ENCODE measurements at places on chromosomes 16 and 17.

- DNase-seq: no peak
Measured at GRCh38 chr16:81698310-81698641, 80.8 kb upstream of the PLCG2 start.

DNA sequence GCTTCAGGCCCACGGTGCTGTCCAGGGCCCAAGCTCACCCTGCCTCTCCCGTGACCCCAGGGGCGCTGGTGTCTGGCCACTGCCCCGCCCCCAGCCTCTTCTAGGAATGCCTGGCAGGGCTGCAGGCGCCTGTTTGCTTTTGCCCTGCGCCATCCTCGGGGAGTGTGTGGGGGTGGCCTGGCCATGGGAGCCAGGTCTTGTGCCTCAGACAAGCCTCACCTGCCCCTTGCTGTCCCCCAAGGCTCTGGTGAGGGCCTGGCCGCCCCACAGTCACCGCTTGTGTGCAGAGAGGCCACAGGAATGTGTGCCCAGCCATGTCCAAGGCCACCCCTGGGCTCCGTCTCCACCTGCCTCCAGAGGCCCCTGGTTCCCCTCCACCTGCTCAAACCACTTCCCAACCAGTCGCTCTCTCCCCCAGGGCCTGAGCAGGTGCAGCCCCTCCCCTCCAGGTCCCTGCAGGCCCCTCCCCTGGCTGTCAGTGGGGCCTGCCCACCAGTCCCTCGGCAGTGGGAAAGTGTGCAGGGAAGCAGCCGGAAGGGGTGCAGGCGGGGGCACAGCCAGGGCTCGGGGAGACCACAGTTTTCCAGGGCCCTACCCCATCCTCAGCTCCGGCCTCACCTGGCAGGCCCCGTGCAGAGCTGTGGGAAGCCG lies 841 bp upstream of the IGFALS start:
- peak; percentile 48 for DNase-seq

DNA sequence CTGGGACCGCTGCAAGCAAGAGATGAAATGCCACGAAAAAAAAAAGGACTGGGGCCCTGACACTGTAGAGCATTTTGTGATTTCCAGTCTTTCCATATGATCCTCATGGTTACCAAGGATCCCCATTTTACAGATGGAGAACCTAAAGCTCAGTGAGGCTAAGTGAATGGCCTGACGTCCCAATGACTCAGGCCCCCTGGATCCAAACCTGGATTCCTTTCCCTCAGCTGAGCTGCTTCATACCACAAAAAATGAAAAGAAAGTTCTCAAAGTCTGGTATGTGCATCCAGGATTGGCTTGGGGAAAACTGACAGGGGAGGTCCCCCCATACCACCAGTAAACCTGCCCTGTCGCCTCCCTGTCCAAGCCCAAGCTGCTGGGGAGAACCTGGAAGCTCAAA lies 80.5 kb downstream of the TEX14 start:
- DNase-seq: no peak

DNA sequence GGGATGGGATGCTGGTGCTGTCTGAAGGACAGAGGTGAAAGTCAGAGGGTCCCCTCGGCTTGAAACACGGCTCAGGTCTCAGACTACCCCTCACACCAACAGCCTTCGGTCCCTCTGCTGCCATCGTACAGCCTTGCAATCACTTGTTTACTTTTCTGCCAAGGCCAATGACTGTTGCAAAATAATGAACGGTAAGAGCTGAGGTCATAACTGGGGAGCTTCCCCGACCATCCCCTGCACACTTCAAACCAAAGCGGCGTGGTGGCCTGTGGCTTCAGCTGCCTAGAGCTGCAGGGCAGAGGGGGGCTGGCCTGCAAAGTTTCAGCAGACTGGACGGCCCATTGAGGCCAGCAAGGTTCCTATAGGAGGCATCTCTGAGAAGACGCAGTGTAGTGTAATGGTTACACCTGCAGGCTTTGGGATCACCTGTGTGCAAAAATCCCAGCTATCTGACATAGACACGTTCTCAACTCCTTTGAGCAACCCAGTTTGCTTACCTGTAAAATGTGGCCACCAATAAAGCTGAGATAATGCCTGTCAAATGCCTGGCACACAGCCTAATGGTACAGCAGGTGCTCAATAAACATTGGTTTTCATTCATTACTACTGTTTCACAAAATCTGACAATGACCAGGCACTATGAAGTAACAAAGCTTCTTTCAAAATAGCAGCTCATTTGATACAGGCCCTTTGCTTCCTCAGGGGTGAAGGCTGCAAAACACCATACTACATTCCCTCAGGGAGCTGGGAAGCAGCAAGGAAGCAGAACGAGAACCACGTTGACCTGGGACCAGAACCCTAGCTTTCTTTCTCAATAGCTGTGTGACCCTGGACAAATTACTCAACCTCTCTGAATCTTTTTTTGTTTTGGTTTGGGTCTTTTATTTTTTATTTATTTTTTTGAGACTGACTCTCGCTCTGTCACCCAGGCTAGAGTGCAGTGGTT lies 5.0 kb downstream of the PAM16 start:
- no peak for DNase-seq

- DNase-seq: no peak
Measured at GRCh38 chr16:46482895-46483294, 138.3 kb downstream of the SHCBP1 start.

DNA sequence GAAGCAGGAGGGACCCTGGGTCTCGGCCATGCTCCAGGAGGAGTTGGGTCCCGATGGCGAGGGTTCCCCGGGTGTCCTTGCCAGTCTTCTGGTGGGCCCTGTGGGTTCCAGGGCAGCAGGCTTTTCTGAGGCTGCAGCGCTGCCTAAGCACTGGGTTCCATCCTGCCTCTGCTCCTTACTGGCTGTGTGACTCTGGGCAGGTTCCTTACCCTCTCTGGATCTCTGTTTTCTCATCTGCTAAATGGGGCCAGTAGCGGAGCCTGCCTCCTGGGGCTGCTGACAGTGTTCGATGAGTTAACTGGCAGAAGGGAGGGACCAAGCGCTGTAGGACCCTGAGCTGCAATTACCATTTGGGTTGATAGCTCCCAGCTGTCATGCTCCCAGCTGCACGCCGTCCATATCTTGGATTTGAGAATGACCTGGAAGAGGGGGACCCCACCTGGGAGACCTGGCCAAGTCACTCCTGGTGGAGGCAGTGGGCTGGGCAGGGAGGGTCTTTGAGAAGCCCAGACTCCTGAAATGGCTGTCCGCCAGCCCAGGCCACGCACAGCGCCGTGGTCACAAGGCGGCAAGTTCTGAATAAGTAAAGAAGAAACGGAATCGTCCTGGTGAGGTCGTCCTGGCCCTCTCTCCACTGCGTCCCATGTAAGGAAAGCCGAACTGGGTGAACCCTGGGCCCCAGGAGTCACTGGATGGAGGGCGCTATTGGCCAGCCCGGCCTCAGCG lies 47.2 kb upstream of the GSE1 start:
- no peak for DNase-seq

- no peak for DNase-seq
Measured at GRCh38 chr16:89822188-89823086, 5.8 kb upstream of the SPIRE2 start.
